ENCODE measurements at places on chromosomes 7 and 10.

GRCh38 chr10:46268076-46268881, 18.5 kb upstream of the ANTXRL start:
- DNase-seq, result peak; percentile 76

- DNase-seq, result no peak
These were observed 240.9 kb upstream of the IMMP2L start for GRCh38 chr7:111803015-111803758.

GRCh38 chr10:112969131-112969530, 19.1 kb downstream of the TCF7L2 start:
- no peak for DNase-seq

GRCh38 chr7:96238976-96239766, 82.7 kb downstream of the SLC25A13 start:
- no peak for DNase-seq

GRCh38 chr10:118840071-118840775, 85.5 kb upstream of the CACUL1 start:
- peak; percentile 79 for DNase-seq

- DNase-seq, result no peak
These were observed 232.0 kb downstream of the VTI1A start for GRCh38 chr10:112678987-112679386.

GRCh38 chr7:47470567-47471357, 111.1 kb downstream of the TNS3 start:
- DNase-seq, result no peak

DNA sequence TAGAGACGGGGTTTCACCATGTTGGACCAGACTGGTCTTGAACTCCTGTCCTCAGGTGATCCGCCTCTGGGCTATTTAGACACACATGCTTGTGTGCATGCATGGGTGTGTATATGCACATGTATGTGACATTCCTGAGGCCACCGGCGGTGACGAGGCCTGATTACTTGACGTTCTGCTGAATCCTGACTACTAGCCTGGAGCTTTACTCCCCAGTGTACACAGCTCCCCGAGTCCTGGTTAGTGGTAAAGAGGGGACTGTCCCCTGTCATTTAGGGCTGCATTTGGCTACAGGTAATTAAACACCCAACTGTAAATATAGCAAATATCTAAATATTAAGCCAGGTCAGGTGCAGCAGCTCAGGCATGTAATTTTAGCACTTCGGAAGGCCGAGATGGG, 14.2 kb downstream of the GTF2IRD1 start:
- DNase-seq, result no peak

- DNase-seq, result peak; percentile 80
These were observed 18.7 kb upstream of the ARID5B start for GRCh38 chr10:61882621-61883370.

GRCh38 chr10:127100983-127101615, 95.3 kb downstream of the INSYN2A start:
- no peak for DNase-seq

DNA sequence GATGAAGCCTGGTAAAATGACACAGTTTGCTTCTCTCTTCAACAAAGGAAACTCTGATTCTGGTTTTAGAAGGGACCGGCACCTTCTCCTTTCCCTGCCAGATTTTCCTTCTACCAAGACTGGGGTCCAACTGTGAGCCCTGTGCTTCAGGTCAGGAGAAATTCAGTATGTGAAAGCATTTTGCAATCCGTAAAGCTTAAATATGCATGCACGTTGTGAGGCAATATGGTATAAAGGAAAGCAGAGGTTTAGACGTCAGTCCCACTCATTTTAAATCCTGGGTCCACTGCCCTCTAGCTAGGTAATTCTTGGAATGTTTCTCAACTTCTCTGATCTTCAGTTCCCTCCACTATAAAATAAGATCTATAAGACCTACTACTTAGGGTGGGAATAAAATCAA, 359.0 kb upstream of the NPSR1 start:
- no peak for DNase-seq

- DNase-seq, result no peak
These were observed 62.0 kb downstream of the LRMDA start for GRCh38 chr10:75493464-75493863.

- DNase-seq, result no peak
These were observed 60.8 kb downstream of the MDH2 start for GRCh38 chr7:76108540-76109233.

GRCh38 chr7:156772725-156773124, 120.3 kb downstream of the LMBR1 start:
- no peak for DNase-seq

DNA sequence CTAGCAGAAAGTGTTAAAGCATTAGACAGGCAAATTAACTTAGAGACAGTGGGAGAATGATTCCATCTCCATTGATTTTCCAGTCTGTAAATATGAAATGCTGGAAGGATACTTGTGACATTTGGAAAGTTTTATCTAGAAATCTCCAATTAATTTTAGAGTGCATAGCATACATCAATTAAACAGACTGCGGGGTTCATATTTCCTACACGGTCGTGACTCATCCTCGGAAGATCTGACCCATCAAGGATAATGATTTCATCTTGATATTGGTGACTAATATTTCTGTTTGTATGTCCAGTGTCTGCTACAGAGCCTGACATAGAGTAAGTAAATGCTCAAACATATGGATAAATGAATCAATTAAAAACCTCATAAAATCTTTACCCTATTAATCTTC, 474.9 kb downstream of the KCNMA1 start:
- no peak for DNase-seq

GRCh38 chr7:53426145-53426750, 390.8 kb downstream of the POM121L12 start:
- no peak for DNase-seq

DNA sequence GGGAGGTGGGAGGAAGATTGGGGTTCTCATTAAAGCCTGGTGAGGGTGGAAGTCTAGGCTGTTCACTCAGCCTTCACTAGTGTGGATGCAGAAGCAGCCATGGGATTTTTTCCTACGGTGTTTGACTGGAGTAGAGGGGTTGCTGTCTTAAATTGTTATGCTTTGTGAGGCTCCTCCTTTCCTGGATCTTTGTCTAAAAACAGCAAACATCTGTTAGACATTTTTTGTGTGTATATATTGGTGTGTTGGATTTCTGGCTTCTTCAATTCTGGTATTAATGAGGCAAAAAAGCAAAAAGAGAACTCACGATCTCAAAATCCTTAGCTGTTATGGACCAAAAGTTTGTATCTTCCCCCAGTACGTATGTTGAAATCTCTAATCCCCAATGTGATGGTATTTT, 28.2 kb downstream of the MEOX2 start:
- no peak for DNase-seq

DNA sequence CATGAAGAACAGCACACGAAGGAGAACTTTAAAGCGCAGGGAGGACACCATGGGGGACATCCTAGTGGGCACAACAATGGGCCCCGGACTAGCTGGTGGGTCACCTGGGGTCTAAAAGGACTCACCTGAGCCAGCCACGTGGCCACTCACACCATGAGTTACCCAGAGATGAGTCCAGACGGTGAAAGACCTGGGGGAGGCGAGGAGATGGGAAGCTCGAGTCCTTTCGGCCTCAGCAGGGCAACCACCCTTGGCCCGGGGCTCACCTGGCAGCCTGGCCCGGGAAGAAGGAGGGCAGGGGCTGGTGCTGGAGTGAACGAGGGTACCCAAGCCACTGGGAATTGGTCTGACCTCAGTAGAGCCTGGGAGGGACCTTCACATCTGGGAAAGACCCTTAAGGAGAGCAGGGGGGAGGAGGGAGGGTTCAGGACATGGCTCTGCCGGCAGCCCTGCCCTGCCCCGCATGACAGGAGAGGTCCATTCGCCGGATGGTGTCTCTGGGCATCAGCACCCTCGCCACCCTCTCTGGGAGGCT, 5.7 kb downstream of the GIGYF1 start:
- DNase-seq, result no peak

GRCh38 chr7:93535616-93536015, 38.9 kb downstream of the CALCR start:
- DNase-seq, result no peak

- DNase-seq, result no peak
These were observed 1067.8 kb downstream of the DNAJB9 start for GRCh38 chr7:109637428-109637990.

- DNase-seq, result no peak
These were observed 90.4 kb upstream of the KCNIP2 start for GRCh38 chr10:101933976-101934375.

GRCh38 chr10:89894051-89894450, 192.7 kb downstream of the KIF20B start:
- DNase-seq, result no peak

DNA sequence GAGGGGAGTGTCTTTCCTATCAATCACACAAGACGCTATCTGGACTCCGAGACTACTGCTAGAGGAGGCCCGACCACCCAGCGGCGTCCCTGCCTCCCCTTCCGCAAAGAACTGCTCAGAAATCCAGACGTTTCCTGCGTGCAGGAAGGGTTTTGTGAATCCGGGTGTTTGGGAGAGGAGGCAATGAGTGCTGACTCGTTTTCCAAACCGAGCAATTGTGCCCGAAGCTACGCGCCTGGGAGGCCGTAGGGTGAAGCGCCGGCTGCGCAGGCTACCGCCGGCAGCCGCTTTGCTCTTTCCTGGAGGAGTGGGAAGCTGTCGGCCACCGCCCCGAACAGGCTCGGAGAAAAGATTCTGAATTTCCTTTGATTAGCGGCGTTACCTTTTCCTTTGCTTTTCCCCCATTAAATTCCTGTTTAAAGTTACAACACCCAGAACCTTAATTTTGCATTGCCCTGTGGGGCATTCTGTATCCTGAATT, 5.3 kb downstream of the VAX1 start:
- no peak for DNase-seq
